Stimulated activated CD8-positive, alpha-beta memory T cell treated with anti-CD3 and anti-CD28 coated beads, Interleukin-15, amount 100 ng/mL, for 24 hours (primary cell): ENCODE measurements at places on chromosomes 6 and 20.

GRCh38 chr6:157974967-157975366 lies 6.7 kb upstream of the SYNJ2 start:
- no peak for DNase-seq

DNA sequence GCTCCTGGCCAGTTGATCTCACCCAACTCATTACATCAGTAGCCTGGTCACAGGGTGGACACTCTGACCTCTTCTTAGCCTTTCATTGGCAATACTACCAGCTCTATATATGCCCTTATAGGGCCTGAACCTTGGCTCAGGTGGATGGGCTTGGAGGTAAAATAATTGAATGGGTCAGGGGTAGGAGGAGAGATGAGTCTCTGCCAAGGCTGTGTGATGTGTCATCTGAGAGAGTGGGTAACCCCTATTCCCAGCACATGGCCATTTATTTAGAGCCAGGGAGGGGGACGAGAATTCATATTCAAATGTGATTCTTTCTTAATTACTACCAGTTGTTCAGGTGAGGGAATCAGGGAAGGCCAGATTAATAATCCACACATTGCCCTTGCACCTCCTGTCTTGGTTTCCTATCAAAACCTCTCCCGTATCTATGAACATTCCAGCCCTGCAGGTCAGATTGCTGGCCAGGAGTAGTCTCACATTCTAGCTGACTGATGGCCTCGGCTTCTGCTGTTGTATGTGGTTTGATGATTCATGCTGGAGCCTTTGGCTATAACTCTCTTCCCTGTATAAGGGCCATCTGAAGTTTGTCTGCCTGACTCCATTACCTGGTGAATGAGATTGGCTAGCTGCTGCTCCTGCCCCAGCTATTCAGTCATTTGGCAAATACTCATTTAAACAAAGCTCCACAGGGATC lies 13.4 kb downstream of the C20orf173 start:
- no peak for DNase-seq

- DNase-seq, result no peak
Measured at GRCh38 chr20:50592282-50593004, 82.3 kb downstream of the PTPN1 start.

DNA sequence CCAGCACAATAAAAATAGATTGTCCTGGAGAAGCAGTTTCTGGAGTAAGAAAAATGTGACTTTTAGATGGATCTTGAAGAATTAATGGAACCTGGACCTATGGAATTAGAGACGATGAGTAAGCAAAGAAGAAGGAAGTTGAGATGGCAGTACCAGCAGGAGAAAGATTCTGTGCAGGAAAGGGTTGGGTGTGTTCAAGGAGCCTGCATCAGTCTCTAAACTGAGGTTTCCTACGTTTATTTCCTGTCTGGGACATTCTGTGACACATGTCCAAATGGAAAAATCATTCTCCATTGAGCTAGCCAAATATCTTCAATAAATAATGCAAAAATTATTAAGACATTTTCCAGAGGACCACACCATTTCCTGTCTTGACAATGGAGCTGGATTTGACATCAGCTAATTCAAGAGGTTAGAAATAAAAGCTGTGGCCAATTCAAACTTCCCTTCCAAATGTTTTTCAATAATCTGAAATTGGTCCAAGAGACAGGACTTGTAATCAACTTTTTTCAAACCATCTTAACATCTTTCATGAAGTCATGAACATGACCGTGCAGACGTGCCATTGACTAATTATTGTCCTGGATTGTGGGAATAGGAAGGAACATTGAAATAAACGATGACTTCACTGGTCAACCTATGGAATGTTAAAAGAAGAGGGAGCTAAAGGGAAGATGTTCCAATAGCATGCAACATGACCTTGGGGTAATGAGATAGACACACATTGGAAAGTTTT lies 198.3 kb downstream of the ZNF217 start:
- no peak for DNase-seq

DNA sequence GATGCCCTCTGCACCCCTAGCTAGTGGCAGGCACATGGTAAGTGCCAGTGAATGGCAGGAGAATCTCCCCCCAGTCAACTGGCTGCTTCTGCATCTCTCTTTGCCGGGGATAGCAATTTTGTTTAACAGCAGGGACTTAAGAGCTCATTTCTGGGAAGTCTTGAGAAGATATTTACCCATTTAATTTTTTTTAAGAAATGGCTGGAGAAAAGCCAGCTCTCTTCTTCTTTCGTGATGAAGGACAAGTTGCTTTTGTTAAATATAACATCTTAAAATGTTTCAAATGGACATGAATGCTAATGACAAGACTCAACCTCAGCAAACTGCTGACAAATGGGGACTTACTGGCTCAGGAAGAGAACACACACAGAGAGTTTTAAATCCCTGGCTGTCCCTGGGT lies 55.0 kb upstream of the IYD start:
- DNase-seq, result no peak

GRCh38 chr20:59441860-59442810 lies 141.7 kb downstream of the EDN3 start:
- DNase-seq, result no peak

DNA sequence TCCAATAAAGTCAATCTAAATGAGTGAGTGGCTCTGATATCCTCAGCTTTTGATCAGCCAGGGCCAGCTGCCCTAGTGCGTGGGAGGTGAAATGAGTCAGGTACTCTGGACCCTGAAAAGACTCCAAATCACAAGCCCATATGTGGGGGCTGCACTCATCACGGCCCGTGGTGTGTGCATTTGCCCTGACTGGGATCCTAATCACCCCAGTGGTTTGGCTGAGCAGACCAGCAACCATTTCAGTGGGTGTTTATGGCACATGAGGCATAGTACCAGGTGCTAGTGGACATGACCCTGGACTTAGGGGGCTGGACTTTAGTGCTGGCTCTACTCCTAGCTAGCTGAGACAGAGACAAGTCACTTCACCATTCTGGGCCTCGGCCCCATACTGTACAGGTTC lies 39.4 kb downstream of the SCML4 start:
- DNase-seq, result no peak

DNA sequence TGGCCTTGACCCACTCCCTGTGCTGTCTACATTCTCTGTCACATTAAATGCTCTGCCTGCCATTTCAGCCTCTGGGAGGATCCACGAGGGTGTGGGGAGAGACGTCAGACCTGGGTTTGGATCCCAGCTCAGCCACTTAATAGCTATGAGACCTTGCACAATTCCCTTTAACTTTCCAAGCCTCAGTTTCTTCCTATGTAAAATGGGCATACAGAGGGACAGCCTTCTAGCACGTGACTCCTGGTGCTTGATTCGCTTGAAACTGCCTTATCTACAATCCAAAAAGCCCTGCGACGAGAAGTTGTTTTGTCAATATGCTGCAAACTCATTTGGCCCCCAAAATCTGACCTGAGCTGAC lies 40.0 kb downstream of the TOX2 start:
- DNase-seq, result no peak

GRCh38 chr6:4599924-4600323 lies 176.3 kb upstream of the CDYL start:
- no peak for DNase-seq

DNA sequence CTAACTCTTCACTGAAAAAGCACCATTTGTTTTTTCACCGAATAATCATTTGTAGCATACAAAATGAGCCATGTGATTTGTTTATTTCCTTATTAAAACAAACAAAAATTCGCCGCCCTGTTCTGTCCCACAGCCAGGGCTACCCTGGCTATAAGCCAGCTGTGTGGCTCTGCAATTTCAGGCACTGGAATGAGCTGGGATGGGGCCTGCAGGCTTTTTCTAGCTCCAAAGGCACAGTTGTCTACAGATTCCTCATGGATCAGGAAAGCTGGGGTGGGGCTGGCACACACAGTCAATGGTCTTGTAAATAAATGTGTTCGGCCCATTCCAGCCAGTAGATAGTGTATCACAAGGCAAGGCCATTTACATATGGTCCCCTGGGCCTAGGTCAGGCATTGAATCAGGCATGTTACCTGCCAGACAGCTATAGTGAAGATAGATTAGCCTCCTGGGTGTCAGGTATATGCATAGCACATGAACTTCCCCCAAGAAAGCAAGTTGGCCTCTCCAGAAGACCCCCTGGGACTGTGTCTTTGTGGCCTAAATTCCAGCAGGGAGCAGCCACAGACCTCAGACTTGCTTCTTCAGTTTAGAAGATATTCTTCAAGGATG lies 608.9 kb downstream of the MAFB start:
- no peak for DNase-seq

DNA sequence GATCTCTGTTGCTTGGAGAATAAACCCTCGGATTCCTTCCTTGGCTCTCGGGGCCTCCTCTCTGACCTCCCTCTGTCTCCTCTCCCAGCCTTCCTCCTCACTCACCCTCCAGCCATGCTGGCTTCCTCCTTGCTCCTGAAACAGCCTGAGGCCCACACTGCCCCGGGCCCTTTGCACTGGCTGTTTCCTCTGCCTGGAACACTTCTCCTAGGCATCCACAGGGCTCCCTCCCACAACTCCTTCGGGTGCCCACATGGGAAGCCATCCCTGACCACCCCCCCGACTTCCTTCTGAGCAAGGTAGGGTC lies 87.7 kb downstream of the CEBPB start:
- DNase-seq, result no peak

DNA sequence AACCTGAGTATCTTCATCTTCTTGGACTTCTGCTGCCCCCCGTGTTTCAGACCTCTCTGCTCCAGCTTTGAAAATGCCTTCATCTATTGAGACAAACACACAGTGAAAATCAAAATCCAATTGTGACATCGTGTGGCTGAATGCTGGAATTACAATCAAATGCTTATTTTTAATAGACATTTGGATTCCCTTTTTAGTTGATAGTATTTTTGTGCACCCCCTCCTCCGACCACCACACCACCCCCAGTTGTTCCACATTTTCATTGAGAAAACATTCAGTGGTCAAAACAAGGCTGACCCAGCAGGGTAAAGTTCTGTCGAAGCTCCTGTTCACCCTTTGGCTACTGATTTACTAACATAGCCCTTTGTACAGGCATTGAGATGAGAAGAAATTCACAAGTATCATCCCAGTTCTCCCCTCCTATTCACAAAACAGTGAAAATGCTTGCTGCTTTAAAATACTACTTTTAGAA lies 79.0 kb downstream of the NRSN1 start:
- no peak for DNase-seq

GRCh38 chr6:143896126-143896860 lies 32.0 kb downstream of the ZC2HC1B start:
- DNase-seq, result no peak

DNA sequence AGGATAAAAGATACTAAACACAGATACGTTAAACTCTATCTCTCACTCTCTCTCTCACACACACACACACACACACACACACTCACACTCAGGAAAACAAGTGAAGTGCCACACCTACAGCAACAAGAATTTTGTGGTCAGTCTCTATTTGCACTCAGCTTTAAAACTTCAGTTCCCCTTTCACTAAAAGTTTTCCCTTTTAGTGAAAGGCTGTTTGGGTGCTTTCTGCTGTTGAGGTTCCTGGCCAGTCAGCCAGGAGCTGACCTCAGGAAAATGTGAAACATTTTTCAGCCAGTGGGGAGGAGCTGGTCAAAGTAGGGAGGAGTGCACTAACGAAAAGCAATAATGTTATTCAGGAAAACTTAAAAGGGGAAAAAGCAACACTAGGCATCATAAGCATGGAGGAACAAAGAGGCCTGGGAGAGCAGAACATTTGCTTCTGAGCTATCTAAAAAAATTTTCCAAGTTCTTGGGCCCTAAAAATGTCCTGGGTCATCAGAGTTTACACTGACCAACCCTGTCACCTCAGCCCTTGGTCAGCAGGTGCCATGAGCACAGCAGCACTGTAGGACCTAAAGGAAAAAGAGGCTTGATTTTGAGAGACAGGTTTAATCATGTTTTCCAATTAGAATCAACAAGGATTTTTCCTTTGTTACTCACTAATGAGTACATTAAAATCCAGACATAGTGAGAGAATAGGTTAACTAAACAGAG lies 30.7 kb upstream of the NT5E start:
- no peak for DNase-seq

GRCh38 chr6:153591159-153591558 lies 447.9 kb upstream of the OPRM1 start:
- DNase-seq, result no peak

- no peak for DNase-seq
Measured at GRCh38 chr6:45375449-45375848, 2.3 kb downstream of the SUPT3H start.

DNA sequence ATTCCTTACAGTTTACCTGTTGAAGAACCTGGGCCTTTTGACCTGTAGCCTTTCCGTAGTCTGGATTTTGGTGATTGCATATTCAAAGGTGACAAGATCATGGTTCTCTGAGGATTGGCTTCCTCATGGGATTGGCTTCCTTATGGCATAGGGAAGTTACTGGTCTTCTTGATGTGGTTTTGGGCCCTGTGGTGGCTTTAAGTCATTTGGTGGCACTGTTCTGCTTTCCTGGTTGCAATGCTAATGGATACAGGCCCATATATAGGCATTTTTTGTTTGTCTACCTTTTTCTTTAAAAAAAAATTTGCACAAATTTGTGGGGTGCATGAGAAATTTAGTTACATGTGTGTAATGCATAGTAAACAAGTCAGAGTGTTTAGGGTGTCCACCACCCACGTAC lies 185.7 kb downstream of the CDKAL1 start:
- DNase-seq, result no peak

DNA sequence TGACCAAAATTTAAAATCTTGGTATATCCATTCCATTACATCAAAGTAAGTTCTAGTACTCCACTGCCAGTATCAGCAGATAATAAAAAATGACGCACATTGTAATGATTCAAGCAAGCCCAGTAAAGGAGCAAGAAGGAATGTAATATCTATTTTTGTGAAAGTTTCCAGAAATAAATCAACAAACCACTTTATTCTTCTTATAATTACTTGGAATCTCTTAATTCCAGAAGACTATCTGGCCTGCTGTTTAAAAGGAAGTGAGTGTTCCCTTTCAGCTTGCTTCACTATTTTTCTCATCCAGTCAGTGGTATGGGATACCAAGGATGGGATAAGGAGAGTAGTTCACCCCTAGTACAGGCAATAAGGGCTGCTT lies 42.2 kb upstream of the DSE start:
- no peak for DNase-seq

- DNase-seq, result no peak
Measured at GRCh38 chr6:27428966-27429365, 40.4 kb downstream of the ZNF391 start.

GRCh38 chr6:44022296-44022661 lies 105.0 kb downstream of the MRPL14 start:
- no peak for DNase-seq

- DNase-seq, result no peak
Measured at GRCh38 chr6:157753291-157753690, 69.8 kb upstream of the SNX9 start.

DNA sequence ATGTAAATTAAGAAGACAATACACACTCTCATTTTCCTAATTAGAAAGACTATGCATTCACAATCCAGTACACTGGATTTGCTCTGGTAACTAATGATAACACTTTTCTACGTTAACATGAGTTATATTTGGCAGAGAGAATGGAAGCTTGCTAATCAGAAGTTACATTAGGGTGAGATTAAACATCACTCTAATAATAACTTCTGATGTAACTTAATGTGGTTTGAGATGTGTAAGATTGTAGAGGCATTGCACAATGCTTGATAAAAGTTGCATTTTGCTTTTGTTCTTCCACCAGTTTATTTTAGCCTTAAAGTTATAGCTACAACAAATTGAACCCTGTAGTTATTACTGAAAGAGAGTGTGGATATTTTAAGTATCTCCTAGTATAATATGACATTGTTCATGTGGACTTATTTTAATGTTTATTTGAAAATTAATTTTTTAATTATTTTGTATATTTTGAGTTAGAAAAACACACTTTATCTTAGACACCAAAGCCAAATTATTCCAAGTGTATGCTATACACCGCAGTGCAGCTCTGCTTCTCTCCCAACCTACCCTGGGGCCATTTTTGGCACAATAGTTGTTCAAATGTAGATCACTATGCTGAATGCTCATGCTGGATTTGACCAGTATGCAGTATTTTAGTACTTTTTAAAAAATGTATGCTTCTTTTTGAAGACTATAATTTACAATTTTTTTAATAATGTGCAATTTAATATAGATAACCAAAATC lies 143.2 kb downstream of the SLC16A10 start:
- DNase-seq, result no peak
